IPS-NIHi11 (cell line): ENCODE measurements at places on chromosomes 11 and 22.

- peak; percentile 54 for DNase-seq
These were observed 156.8 kb downstream of the MYO18B start for GRCh38 chr22:25898707-25899365.

DNA sequence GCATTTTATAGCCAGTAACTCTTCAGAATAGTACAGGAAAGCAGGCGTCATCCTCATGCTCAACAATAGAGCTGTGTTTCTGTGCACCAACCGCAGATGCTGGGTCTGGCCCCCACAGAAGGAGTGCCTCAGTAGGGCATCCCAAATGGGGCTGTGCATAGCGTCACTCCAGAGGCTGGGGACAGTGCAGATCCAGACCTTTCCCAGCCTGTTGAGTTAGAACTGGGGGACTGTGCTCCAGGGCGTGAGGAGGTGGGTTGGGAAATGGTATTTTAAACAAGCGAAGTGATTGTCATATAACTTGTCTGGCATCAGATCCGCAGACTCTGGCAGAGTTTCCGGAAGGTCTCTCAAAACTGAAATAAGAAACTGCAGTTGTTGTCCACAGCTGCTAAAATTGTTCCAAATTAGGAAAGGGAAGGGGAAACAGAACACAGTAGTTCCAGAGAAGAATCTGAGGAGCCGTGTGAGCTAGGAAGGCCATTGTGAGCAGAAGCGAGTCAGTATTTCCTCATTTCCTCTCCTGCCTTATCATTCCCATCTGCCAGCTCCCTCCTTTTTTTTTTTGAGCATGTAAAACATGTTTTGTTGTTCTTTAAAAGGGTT lies 52.2 kb downstream of the JAM3 start:
- no peak for DNase-seq

GRCh38 chr11:120516461-120517389 lies 5.2 kb downstream of the GRIK4 start:
- peak; percentile 47 for DNase-seq

GRCh38 chr11:45489281-45489905 lies 176.0 kb downstream of the CHST1 start:
- DNase-seq = peak; percentile 31

DNA sequence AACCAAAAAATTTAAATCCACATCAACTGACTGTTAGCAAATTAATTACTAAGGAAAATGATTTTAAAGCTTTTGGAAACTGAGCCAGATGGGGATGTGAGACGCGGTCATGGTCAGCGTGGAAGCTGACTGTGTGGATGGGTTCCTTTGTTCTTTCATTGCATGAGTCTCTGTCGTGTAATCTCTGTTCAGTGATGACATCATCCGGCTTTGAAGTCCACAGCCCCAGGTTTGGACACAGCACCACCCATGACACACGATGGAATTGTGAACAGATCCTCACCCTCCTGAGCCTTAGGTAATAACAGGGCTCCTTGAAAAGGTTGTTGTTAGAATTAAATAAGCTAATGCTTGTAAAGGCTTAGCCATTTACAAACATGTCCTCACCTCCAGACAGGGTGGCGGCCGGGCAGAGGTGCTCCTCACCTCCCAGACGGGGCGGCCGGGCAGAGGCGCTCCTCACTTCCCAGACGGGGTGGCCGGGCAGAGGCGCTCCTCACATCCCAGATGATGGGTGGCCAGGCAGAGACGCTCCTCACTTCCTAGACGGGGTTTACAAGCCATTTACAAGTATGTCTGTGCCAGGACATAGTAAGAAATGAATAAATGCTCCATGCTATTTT lies 677.3 kb downstream of the TBC1D22A start:
- no peak for DNase-seq

DNA sequence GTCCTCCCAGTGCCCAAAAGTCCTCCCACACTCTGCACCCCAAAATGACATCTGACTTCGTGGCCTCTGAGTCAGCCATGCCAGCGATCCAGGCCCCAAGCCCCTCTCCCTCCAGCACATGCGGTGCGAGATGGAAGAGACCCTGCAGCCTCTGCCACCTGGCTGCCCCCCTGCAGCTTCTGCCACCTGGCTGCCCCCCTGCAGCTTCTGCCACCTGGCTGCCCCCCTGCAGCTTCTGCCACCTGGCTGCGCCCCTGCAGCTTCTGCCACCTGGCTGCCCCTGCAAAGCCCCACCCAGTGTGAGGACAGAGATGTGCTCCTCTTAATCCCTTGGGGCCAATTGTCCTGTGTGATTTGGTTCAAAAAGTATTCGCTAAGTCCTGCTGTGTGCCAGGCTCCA lies 68.0 kb downstream of the WNT7B start:
- DNase-seq = no peak

DNA sequence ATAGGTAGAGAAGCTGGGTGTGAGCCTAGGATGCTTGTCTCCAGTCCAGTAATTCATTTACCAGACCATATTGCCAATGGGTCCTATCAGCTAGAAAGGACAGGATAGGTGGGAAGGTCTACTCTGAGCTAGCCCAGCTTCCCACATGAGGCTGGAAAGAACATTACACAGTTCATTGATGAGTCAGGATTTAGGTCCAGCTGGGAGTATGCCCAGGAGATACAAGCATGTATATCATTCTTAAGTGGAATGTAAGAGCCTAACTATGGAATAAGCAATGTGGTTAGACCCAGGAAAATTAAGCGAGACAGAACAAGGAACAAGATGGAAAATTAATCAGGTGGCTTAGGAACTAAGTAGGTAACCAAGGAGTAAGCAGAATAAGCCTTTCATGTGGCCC lies 59.0 kb upstream of the TBCEL start:
- DNase-seq = no peak

DNA sequence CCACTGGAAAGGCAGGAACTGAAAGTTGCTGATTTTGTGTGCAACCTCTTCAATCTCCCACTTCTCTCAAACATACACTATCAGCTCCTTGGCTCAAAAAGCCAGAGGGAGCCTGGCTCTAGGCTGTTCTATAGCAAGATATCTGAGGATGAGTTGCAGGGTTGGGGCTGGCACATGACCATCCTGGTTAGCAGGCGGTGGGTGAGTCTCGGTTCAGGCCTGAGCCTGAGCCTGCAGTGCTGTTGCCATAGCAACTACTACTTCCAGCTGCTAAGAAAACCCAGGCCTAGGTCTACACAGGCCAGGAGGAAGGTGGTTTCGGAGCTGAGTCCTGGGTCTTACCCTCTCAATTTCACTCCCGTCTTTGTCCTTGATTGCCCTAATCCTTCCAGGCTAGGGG lies 39.0 kb downstream of the CWC15 start:
- peak; percentile 62 for DNase-seq
